Natural killer cell treated with Interleukin-12 subunit alpha and Interleukin-12 subunit beta and Interleukin-15 and Interleukin-18, amount 100 ng/mL, for 72 hours (primary cell): ENCODE measurements at places on chromosomes 11 and 22.

GRCh38 chr11:27405134-27405533 lies 42.1 kb upstream of the CCDC34 start:
- no peak overlapping the region for H3K27ac ChIP-seq
- H3K4me3 ChIP-seq = no peak overlapping the region
- no peaks in the 10 kb centered on the region for H3K36me3 ChIP-seq

GRCh38 chr11:11217289-11217928 lies 135.6 kb downstream of the CSNK2A3 start:
- peaks cover 30% of the 10 kb centered on the region for H3K27me3 ChIP-seq
- no peak for DNase-seq
- H3K4me1 ChIP-seq = no peaks in the 10 kb centered on the region
- H3K4me3 ChIP-seq = no peak overlapping the region
- H3K27ac ChIP-seq = no peak overlapping the region

- no peak overlapping the region for H3K4me3 ChIP-seq
- no peaks in the 10 kb centered on the region for H3K36me3 ChIP-seq
- H3K27ac ChIP-seq = no peak overlapping the region
- H3K4me1 ChIP-seq = peaks cover 9% of the 10 kb centered on the region
These were observed 10.6 kb upstream of the CCDC83 start for GRCh38 chr11:85844439-85845123.

DNA sequence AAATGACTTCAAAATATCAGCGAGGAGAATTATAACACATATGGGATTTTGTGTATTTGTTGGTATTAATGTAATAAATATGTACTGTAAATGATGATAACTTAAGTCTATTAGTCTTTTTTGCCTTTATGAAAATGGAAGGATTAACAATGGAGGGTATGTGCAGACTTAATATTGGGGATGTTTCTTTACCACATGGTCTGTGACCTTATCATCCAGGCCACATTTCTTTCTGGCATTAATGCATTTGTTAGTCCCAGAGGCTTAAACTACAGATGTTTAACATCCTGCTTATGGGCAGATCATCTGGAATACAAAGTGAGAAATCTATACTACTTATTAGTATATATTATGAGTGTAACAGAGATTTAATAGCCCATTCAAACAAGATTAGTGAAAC lies 64.6 kb downstream of the SOX6 start:
- H3K36me3 ChIP-seq = no peaks in the 10 kb centered on the region
- DNase-seq = no peak
- H3K4me3 ChIP-seq = no peak overlapping the region

GRCh38 chr11:108568195-108568858 lies 25.2 kb downstream of the EXPH5 start:
- no peak overlapping the region for H3K27ac ChIP-seq
- H3K4me3 ChIP-seq = no peak overlapping the region
- H3K36me3 ChIP-seq = no peaks in the 10 kb centered on the region
- no peak for DNase-seq
- no peaks in the 10 kb centered on the region for H3K27me3 ChIP-seq
- H3K4me1 ChIP-seq = no peaks in the 10 kb centered on the region

- no peaks in the 10 kb centered on the region for H3K36me3 ChIP-seq
- H3K27me3 ChIP-seq = peaks cover 16% of the 10 kb centered on the region
- H3K27ac ChIP-seq = no peak within 1 kb of the TSS
- DNase-seq = no peak
- peaks cover 15% of the 10 kb centered on the region for H3K4me1 ChIP-seq
These were observed at the start of gene TNNT3 for GRCh38 chr11:1919391-1920127. TSS of gene TNNT3 (plus strand) at chr11:1919703. CDS start at chr11:1922875, 3,172 bp downstream.

DNA sequence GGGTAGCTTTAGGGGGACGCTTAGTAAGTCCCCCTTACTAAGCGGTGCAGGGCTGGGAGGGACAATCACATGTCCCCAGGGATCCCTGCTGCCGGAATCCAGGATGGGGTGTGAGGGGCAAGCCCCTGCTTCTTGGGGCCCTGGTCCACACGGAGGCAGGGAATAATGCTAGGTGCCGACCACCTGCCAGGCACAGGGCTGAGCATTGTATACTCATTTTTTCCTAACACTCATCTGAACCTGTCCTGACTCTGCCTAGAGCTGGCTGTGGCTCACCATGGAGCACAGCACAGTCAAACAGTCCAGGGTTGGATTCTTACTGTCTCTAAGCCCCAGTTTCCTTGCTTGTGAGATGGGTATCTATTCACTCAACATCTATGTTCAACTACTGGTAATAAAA lies 1.4 kb upstream of the LTBP3 start:
- no peak for DNase-seq
- peaks cover 44% of the 10 kb centered on the region for H3K4me1 ChIP-seq
- H3K27me3 ChIP-seq = no peaks in the 10 kb centered on the region

GRCh38 chr11:17906436-17906835 lies 106.4 kb downstream of the SERGEF start:
- H3K27ac ChIP-seq = no peak overlapping the region
- H3K4me3 ChIP-seq = no peak overlapping the region
- DNase-seq = no peak
- no peaks in the 10 kb centered on the region for H3K4me1 ChIP-seq

DNA sequence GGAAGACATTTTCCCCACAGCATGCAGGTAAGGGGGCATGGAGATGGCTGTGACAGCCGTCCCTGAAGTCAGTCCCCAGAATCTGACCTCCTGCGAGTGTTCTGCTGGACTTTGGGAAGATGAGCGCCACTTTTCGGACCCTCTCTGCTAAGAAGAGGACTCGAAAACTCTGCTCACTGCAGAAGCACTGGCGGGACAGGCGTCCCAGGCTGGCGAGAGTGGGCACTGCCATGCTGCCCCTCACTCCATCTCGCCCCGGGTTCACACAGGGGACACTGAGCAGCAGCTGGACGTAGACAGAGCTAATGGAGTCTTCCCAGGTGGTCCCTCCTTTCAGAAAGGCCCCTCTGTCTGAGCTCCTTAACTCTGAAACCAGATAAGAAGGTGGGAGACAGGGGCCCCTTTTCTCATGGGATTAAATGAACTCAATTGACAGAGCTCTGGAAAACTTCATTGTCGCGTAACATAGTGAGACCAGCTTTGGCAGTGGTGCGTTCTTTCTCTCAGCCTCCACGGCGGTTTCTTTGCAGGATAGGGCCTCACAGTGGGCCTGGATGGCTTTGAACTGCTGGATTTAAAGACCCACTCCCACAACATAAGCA lies 4.8 kb downstream of the ADAMTS8 start:
- peaks cover 7% of the 10 kb centered on the region for H3K4me1 ChIP-seq
- H3K4me3 ChIP-seq = no peak overlapping the region
- peaks cover 25% of the 10 kb centered on the region for H3K27me3 ChIP-seq
- no peak for DNase-seq
- H3K36me3 ChIP-seq = no peaks in the 10 kb centered on the region

GRCh38 chr11:90590286-90590685 lies 367.4 kb upstream of the CHORDC1 start:
- no peaks in the 10 kb centered on the region for H3K4me1 ChIP-seq
- H3K27me3 ChIP-seq = no peaks in the 10 kb centered on the region
- H3K27ac ChIP-seq = no peak overlapping the region

DNA sequence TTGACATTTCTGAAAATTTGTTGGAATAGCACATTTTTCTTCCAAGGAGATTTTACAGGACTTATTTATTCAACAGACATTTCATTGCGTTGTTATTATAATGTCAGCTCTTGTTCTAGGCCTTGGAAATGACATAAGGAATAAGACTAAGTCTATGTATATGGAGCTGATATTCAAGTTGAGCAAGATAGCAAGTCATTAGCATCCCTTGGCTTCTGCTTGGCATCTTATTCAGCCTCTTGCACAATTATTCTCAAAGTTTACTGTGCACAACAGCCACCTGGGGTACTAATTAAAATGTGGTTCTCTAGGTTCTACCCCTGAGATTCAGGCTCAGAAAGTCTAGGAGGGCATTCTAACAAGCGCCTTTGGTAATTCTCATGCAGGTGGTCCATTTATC lies 304.8 kb upstream of the DDI1 start:
- H3K27me3 ChIP-seq = no peaks in the 10 kb centered on the region
- H3K4me1 ChIP-seq = peaks cover 18% of the 10 kb centered on the region
- H3K4me3 ChIP-seq = no peak overlapping the region
- H3K27ac ChIP-seq = no peak overlapping the region

- H3K36me3 ChIP-seq = peaks cover 8% of the 10 kb centered on the region
- peaks cover 11% of the 10 kb centered on the region for H3K27me3 ChIP-seq
- no peak overlapping the region for H3K4me3 ChIP-seq
- H3K4me1 ChIP-seq = no peaks in the 10 kb centered on the region
- DNase-seq = no peak
These were observed 208.2 kb upstream of the ZC3H12C start for GRCh38 chr11:109885006-109885405.

DNA sequence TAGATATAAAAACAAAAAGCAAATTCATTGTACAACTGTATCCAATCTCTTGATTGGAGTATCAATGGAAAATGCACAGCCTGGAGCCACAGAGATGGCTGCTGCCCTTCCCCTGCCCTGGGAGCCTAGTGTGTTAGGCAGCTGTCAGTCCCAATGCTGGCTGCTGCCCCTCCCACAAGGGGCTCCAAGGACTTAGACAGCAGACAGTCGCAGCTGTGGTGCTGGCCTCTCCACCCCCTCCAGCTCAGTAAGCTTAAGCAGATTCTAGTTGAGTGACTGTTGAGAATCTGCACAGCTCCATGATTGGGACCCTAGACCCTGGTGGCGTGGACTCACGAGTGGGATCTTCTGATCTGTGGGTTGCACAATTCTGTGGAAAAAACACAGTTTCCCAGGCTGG lies 1511.2 kb downstream of the FAM181B start:
- no peaks in the 10 kb centered on the region for H3K36me3 ChIP-seq
- H3K27ac ChIP-seq = no peak overlapping the region
- DNase-seq = no peak
- H3K4me1 ChIP-seq = no peaks in the 10 kb centered on the region

DNA sequence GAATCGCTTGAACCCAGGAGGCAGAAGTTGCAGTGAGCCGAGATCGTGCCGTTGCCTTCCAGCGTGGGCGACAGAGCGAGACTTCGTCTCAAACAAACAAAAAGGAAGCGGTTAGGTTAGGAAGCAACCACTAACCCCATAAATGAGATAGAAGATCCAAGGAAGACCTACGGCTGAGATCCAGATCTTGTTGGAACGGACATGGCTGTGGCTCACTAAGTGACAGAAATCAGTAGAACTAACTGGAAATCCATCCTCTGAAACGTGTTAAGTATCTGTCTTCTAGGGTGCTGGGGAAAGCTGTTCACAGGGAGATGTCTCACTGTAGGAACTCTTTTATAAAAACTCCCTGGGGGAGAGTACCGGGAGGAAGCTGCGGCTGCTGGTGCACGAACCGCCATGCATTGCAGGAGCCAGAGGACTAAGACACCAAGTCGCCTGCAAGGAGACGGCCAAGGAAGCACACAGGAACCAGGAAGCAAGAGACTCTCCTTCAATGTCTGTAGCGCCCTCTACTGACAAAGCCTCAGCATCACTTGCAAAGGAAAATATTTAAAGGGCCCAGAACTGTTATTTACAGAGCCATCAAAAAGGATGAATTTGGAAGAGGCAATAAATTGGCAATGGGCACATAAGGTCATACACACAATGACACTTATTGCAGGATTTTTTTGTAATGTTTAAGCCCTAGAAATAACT lies 16.9 kb upstream of the SPTY2D1 start:
- no peak overlapping the region for H3K4me3 ChIP-seq
- H3K27me3 ChIP-seq = no peaks in the 10 kb centered on the region
- peak overlapping the region; percentile 42 for H3K27ac ChIP-seq

DNA sequence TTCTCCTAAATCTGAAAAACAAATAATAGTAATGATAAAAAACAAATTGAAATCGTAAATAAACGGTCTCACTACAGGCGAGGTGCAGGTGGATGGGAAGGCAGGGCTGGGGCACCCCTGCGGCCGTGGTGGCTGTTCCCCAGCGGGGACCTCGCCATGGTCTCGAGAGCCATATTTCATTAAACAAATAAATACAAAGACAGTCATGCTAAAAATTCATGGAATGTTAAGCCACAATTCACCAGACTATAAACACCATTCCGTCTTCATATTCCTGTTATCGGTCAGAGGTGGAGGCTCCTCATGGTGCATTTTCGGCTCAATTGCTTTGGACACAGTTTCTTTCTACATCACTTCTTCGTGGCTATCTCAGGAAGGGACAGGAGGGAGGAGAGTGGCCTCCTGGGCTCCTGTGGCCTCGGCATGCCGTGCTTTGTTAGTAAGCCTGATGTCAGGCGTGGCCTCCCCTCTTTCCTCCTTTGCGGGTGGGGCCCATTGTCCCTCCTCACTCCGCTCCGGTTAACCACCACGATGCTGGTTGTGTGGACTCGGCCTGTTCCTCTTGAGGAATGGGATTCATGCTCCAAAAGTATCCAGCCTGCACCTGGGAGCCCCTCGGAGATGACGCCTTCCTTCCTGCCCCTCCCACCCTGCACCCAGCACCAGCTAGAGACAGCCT lies 16.1 kb upstream of the BRSK2 start:
- H3K36me3 ChIP-seq = no peaks in the 10 kb centered on the region
- H3K4me1 ChIP-seq = no peaks in the 10 kb centered on the region
- H3K27ac ChIP-seq = no peak overlapping the region
- peaks cover 8% of the 10 kb centered on the region for H3K27me3 ChIP-seq

- no peak for DNase-seq
- no peaks in the 10 kb centered on the region for H3K36me3 ChIP-seq
- H3K4me3 ChIP-seq = no peak overlapping the region
- H3K27me3 ChIP-seq = peaks cover 36% of the 10 kb centered on the region
- no peak overlapping the region for H3K27ac ChIP-seq
These were observed 27.2 kb upstream of the KCNJ11 start for GRCh38 chr11:17415523-17416104.

GRCh38 chr22:21984793-21985192 lies 2.2 kb upstream of the TOP3B start:
- H3K27me3 ChIP-seq = peaks cover 7% of the 10 kb centered on the region
- peaks cover 8% of the 10 kb centered on the region for H3K4me1 ChIP-seq
- DNase-seq = no peak
- H3K4me3 ChIP-seq = no peak overlapping the region
- no peaks in the 10 kb centered on the region for H3K36me3 ChIP-seq

GRCh38 chr11:130611791-130612251 lies 163.4 kb downstream of the ADAMTS15 start:
- no peaks in the 10 kb centered on the region for H3K36me3 ChIP-seq
- peaks cover 4% of the 10 kb centered on the region for H3K27me3 ChIP-seq
- H3K4me1 ChIP-seq = no peaks in the 10 kb centered on the region
- DNase-seq = no peak
- H3K27ac ChIP-seq = no peak overlapping the region

GRCh38 chr11:87173185-87174039 lies 135.7 kb downstream of the TMEM135 start:
- H3K4me1 ChIP-seq = peaks cover 16% of the 10 kb centered on the region
- H3K36me3 ChIP-seq = peaks cover 20% of the 10 kb centered on the region
- peak overlapping the region; percentile 5 for H3K4me3 ChIP-seq
- no peak for DNase-seq
- no peaks in the 10 kb centered on the region for H3K27me3 ChIP-seq
- H3K27ac ChIP-seq = no peak overlapping the region

DNA sequence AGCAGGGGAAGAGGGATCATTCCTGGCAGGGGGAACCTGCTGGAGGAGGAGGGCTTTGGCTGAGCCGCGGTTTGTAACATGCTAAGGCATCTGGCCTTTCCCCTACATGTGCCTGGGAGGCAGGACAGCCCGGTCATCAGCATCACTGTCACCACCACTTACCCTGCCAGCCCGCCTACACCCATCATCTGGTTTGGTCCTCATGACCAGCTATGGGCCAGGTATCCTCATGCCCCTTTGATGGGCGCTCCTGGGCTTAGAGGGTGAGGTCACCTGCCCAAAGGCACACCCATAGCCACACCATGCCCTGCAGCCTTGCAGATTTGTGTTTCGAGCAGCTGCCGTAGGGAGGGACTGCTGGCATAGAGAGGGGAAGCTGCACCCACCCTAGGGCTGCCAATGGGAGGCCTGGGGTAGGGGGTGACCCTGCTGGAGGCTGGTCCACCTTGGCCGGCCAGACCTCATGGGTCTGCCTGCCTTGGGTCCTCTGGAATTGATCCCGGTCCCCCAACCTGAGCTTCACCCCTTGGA lies 2.6 kb downstream of the MRGPRF start:
- H3K4me1 ChIP-seq = no peaks in the 10 kb centered on the region
- no peaks in the 10 kb centered on the region for H3K36me3 ChIP-seq
- no peak overlapping the region for H3K27ac ChIP-seq
- peaks cover 2% of the 10 kb centered on the region for H3K27me3 ChIP-seq
